Skeletal muscle tissue (tissue), 5 donors: ENCODE measurements at places on chromosomes 7 and 10. TPM values are rescaled to one million over a fixed set of nuclear protein-coding genes. Genes with fewer than 3 reads are reported as not detected.

RAMP3 gene
- total RNA-seq, result 5.7 TPM

CDHR1 gene
- total RNA-seq, result under 0.01 TPM

BHLHA15 gene
- total RNA-seq, result not detected

MAGI2 gene
- total RNA-seq, result 4.2 TPM

OR6V1 gene
- not detected for total RNA-seq

MBLAC1 gene
- total RNA-seq, result 1.0 TPM

GARIN1A gene
- 0.52 TPM for total RNA-seq

PRPS1L1 gene
- total RNA-seq, result not detected

PPP1R3A gene
- 65.8 TPM for total RNA-seq

NPC1L1 gene
- not detected for total RNA-seq

ADCYAP1R1 gene
- 7.8 TPM for total RNA-seq

VIPR2 gene
- total RNA-seq, result 6.3 TPM

SPDYE2 gene
- not detected for total RNA-seq

LIPN gene
- total RNA-seq, result not detected

ATP6V0A4 gene
- not detected for total RNA-seq
